ENCODE measurements at places on chromosomes 4 and X.
A peak's percentile ranks its signal among the peaks of the same experiment; 100 is the strongest.

- DNase-seq = no peak
Measured at GRCh38 chr4:153781717-153782416, 7.0 kb downstream of the SFRP2 start.

- no peak for DNase-seq
Measured at GRCh38 chrX:148552775-148553174, 52.4 kb downstream of the AFF2 start.

DNA sequence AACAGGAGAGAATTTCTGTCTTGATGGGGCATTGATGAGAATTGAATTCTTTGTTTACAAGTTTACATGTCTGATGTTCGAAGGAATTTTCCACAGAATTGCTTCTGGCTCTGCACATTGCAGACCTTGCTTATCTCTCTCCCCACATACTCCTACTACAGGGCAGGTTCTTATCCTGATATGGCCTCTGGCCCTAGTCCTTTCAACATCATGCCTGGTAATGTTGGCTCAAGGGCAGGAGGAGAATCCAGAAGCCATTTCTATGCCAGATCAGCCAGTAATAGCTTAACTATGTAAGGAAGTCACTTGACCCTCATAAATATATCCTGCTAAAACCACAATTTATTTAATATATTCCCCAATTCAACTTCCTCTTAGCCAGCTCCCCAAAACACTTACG lies 24.3 kb upstream of the TSPAN5 start:
- DNase-seq = no peak

GRCh38 chrX:10111364-10112148 lies 45.2 kb upstream of the CLCN4 start:
- DNase-seq = peak; percentile 69

DNA sequence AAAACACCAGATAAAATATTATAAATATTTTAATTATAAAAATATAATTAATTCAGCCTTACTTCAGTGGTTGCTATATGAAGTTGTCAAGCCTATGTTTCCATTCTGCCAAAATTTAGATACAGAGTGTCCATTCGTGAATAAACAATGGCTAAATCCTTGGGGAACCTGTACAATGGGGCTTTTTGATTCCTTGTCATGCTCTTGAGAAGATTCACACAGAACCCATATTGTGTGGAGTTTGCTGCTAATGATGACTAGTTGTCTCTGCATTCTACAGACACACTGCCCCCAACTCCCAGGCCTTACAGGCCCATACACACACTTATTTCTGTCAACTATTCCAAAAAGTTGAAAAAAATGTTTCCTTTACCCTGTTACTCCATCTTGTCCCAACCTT lies 33.4 kb upstream of the MAGEC2 start:
- no peak for DNase-seq

- no peak for DNase-seq
Measured at GRCh38 chrX:129144172-129145038, 378.9 kb downstream of the SMARCA1 start.

GRCh38 chrX:15499976-15500375 lies 631 bp upstream of the BMX start:
- no peak for DNase-seq

- DNase-seq = no peak
Measured at GRCh38 chr4:181350615-181351415, 892.4 kb upstream of the TENM3 start.

- no peak for DNase-seq
Measured at GRCh38 chrX:13515211-13515930, 54.0 kb upstream of the EGFL6 start.

GRCh38 chr4:30868111-30868895 lies 148.1 kb downstream of the PCDH7 start:
- no peak for DNase-seq

DNA sequence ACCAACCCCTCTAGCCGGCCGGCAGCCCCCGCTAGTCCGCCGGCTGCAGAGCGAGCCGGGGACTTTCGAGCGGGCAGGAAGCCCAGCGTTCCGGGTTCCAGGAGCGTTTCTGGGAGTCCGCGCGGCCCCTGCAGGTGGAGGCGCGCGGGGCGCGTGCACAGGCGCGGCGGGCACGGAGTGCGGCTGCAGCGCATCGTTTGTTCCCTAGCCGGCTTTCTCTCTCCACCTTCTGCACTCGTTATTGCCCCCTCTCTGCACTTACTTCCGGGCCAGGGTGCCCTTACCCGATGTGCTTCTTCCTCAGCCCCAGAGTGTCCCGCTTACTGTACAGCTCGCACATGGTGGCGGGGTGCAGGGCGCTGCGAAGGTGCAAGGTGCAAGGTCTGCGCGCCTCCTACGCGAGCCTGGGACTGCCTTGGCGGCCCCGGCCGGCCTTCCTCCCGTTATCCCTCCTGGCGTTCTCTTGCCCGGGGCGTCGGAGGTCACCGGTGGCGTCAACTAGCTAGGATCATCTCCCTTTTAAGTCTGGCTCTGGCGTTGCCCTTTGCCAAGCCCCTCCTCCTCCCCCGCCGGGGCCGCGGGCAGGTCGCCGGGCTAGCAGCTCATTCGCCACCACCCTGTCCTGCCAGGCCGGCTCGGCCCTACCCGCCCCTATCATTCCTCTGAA lies at the start of gene ETNPPL:
Gene ETNPPL (minus strand): TSS at position 495 of the 667 bp plus-strand sequence. CDS start 155 bp downstream, at position 340.
- DNase-seq = peak; percentile 19

DNA sequence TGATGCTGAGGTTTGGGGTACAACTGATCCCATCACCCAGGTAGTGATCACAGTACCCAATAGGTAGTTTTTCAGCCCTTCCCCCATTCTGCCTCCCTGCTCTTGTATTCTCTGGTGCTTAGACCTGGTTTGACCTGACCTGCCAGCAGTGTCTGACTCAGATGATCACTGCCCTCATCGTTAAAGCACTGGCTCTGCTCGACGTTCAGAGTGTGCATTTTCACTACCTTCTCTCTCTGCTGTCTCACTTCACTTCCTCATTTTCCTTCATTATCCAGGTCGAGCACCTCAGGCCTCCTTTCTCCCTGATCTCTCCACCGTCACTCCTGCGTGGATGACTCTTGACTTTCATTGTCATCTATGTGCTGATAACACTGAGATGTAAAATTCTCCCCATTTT lies 83.6 kb downstream of the PARM1 start:
- no peak for DNase-seq

GRCh38 chr4:143667461-143667860 lies 33.0 kb downstream of the FREM3 start:
- no peak for DNase-seq

DNA sequence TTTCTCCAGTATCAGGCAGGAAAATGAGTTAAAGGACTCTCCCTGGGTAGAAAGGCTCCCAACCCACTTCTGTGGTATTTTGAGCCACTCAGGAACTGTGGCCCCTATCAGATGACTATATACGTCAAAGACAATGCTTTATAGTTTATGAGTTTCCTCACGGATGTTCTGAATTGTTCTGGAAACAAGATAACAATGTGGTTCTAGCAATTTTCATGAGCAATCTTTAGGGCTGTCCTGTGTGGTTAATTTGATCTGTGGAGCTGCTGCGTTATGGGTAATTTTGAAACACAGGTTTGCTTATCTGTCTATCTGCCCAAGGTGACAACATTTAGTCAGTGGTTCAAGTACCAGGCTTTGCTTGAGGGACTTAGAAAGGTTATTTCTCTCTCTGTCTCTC lies 46.7 kb upstream of the IL2 start:
- DNase-seq = peak; percentile 55

DNA sequence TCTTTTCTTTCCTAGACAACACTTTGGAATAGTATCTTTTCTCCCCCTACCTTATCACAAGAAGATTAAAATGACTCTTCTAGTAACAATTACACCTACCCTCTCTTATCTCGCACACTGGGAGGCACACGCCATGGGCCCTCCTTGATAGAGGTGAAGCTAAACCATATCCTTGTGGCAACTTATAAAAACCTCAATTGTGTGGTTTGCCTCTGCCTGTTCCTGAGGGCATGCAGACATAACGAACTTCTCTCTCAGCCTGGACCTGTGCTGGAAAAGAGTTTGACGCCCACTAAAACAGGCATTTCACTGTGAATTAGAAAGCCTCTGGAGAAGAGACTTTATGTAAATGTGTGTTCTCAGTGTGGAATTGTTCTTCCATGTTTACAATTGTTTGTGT lies 141.2 kb downstream of the NDST3 start:
- DNase-seq = no peak

DNA sequence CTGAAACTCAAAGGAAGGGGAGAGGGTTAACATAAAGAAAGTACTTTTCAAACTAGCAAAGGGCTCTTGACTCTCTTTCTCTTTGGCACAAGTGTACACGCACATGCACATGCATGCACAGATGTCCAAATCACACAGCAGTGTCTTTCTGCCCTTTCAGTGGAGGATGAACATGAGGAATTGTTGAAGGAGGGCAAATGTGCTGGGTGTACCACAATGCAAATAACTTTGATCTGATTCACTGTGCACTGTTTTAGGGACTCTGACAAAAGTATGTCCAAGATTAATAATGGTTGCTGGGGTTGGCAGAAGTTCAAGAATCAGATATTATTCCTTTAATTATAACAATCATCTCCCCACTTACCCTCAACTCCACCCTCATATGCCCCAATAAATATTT lies 93.8 kb downstream of the GPC4 start:
- no peak for DNase-seq

DNA sequence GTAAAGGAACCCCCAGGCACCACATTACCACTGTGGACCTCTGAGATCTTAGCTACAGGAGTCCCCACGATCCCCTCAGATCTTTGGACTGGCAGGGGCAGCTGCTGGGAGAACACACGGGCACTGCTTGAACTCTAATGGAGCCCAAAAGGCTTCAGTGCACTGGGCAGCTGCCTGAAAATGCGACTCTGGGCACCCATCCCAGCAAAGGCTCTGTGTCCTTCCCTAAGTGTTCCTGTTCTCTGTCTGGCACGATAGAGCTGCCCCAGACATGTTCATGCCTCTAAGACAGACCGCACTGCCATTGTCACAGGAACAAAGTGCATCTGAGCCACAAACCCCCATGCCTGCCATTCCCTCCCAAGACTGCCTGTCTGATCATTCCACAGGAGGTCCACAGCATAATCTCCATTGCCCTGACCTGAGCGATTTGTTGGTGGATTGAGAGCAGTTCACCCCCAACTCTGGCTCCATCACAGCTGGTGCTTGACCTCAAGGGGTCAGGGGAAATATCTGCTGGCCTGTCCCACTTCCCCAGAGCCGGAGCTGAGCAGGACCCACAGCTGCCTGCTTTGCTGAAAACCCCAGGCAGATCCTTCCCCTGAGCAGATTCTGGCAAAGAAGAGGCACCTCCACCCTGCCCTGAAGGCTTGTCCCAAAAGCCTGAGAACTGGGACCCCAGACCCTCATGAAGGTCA lies 436.0 kb upstream of the INTU start:
- DNase-seq = no peak

GRCh38 chr4:99468889-99469288 lies 33.7 kb upstream of the ADH7 start:
- no peak for DNase-seq

GRCh38 chrX:39431893-39432292 lies 630.6 kb downstream of the MID1IP1 start:
- no peak for DNase-seq

DNA sequence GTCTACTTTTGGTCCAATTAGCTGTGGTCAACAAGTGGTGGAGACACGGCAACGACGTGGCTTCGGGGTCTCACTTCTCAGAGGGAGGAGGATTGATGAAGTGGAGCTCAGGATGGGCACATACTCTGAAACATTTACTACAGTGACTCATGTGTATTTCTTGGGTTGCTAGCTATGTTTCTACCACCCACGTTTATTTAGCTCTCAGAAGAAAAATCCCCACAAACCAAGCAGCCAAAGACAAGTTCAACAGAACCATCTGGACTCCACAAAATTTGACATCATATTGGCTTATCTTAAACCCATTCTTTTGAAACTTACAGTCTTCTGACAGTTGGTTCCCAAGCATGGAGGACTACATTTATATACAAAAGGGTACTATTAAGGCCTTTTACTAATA lies 158.0 kb downstream of the CBLL2 start:
- no peak for DNase-seq

GRCh38 chr4:44765116-44765515 lies 38.8 kb upstream of the GNPDA2 start:
- DNase-seq = no peak

DNA sequence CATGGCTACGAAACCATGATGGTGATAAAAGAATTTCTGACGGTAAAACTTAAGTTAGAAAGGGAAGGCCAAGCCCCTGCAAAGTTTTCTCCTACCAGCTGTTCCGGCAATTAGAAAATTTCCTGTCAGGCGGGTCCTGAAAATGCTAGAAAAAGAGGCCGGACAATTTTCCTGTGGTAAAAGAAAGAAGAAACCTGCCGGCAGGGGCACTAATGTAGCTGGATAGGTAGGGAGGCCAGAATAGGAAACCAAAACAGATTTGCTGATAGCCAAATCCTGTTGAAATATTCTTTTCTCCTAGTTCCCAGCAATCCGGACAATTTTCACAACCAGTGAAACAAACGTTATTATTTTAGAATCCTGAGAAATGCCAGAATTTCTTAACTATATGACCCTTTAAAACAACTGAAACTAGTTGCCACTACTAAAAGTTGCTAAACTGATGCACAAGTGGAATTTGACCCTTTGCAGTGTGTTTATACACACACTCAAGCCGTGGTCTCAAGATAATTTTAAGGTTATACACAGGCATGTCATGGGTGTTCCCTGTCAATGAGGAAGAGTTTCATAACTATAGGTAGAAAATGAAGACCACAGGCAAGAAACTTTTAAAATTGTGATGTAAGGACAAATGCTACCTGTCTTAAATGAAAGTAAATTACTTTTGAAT lies 47.7 kb downstream of the RPS6KA3 start:
- no peak for DNase-seq

GRCh38 chr4:184263910-184264732 lies 46.4 kb upstream of the ENPP6 start:
- DNase-seq = peak; percentile 96

- no peak for DNase-seq
Measured at GRCh38 chr4:89324671-89325070, 17.1 kb upstream of the GPRIN3 start.

- DNase-seq = peak; percentile 25
Measured at GRCh38 chr4:84578540-84579402, 4.2 kb upstream of the CDS1 start.

- DNase-seq = peak; percentile 66
Measured at GRCh38 chrX:149286940-149287349, 218.2 kb downstream of the IDS start.

- no peak for DNase-seq
Measured at GRCh38 chr4:92101737-92102172, 202.0 kb upstream of the GRID2 start.

GRCh38 chr4:41212616-41213203 lies 1.6 kb downstream of the APBB2 start:
- DNase-seq = peak; percentile 33

DNA sequence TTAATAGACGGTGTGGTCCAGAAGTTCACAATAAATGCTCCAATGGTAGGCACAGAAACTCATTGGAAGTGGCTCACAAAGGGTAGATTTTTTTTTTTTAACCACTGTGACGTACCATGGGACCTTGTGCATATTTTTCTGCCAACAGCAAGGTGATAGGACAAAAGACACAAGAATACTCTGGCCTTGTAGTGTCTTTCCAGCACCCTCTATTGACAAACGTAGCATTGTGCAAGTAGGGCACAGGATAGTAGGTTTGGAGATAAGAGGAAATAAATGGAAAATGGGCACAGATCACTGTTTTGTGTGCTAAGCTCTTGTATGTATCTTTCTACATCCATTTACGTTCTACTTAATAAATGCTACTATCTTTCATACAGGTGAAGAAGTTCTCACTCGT lies 2054.9 kb downstream of the PCDH7 start:
- no peak for DNase-seq
